ENCODE measurements at places on chromosomes 12 and 14.

DNA sequence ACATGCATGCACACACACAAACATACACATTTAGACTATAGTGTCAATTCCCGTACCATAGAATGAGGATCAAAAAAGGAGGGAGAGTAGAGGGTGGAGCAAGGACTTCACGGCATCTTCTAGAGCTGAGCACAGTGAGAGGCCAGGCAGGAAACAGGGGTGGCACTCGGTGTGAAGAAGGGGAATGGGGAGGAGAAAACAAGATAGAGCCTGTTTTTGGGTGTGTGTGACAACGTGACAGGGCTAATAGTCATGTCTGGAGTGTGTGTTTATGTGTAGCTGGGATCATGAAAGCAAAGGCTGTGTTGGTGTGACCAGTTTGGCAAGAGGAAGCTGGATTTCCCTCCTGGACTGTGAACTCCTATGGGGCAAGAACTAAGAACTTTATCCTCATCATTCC lies 9.9 kb upstream of the ACVR1B start:
- no peak for DNase-seq

DNA sequence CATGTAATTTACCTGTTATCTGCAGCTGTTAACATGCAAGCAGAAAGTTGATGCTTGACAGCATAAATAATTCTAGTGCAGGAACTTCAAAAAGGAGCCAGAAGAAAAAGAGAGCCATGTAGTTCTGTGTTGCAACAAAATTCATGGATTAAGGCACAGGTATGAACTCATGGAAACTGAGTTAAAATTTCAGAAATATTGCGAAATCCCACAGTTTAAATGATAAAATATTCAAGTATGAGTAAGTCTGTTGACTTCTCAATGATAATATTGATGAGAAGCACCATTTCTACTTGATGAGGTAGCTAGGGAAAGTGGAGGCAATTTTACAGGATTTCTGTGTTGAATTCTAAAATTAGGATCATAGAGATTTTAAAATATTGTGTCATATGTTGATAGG lies 290.9 kb downstream of the TMEM117 start:
- DNase-seq: no peak

DNA sequence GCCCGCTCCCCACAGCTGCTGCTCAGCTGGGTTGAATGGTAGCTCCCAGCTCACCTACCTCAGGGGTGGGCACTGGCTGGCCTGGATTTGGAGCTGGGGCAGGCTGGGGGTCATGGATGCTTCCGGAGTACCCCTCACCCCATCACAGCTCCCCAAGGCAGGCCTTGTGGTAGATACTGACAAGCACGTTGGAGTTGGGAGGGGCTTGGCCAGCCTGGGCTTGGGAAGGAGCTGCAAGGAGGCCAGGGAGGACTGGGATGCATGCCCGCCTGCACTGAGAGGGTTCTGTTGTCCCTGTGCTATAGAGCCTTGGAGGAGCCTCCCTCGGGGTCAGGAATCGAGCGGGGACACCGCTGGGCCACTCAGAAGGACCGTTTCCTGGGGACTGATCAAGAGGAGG lies 14.2 kb downstream of the TMEM63C start:
- DNase-seq: no peak

DNA sequence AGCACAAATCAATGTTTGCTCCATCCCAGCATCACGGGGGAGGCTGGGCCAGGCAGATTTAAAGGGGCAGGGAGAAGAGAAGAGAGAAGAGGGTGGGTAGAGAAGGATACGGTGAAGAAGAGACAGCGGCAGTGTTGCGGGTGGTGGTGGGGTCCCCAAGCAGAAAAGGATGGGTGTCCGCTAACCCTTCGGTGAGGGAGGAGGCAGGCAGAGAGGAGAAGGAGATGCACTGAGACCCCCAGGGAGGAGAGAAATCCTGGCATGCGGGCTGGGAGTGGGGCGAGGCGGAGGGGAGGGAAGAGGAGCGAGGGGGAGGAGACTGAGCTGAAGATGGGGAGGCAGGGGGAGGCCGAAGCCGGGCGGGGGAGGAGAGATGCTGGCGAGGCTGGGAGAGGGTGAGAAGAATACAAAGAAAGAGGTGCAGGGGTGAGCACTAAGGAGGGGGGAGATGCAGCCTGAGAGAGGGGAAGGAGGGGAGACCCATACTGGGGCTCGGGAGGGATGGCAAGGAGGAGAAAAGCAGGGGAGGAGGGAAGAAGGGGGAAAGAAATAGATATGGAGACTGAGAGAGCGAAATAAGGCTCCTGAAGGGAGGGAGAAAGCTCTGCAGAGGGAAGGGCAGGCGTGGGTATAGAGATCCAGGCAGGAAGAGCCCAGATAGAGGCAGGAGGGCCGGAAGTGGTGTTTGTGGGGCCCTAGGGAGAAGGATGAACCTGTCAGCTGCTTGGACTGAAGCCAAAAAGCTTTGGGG lies at the start of gene JPH4:
TSS of gene JPH4 (minus strand) at position 231 of the 751 bp plus-strand sequence. CDS start 1,337 bp downstream, outside the sequence.
- DNase-seq: no peak

DNA sequence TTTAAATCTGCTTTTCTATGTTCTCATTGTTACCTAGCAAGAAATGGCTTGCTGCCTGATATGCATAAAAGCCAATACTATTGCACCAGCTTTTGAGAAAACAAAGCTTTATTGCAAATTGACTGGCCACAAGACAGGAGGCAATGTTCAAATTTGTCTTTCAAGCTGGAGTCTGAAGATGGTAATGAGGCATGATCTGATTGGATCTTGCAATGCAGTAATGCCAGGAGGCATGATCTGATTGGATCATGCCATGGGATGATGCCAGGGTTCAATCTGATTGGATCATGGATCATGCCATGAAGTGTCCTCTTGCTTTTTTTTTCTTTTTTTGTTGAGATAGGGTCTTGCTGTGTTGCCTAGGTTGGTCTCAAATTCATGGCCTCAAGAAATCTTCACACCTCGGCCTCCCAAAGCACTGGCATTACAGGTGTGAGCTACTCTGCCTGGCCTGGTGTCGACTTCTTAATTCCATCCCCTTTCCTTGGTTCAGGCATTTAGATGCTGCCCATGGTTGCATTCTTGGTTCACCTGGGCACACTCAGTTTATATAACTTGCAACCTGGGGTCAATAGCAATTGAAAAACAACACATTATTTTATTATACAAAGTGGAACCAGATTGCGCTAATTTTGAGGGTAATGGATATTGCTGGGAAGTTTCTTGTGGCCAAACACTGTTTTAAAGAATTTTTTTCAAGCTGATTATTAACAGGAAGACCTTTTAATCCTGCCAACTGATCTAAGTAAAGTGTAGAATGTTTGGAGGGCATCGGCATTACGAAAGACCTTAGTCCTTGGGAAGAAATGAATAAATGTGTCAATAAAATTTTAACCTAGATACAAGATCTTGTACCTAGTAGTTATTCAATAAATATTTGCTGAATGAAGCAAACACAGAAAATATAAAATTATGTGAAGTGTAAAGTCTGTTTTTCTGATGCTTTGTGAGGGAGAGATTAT lies 38.8 kb downstream of the HSD17B6 start:
- no peak for DNase-seq

DNA sequence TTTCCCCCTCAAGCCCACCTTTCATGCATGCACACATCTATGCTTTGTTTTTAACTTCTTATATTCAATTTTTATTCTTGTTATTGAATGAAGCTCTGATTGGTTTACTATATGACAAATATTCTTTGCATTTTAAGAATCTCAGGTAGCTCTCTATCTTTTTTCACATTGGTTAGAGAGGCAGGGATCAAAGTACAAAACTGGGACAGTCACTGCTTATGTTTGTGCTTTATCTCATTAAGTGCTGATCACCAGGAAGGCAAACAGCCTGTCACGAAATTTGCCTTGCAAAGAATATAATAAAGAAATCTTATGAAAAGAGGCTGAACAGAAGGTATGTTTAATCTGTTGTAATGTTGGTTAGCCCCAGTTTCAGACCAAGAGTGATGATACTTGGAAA lies 29.7 kb upstream of the INSM2 start:
- no peak for DNase-seq

- DNase-seq: peak; percentile 33
These were observed 29.7 kb downstream of the CCDC85C start for GRCh38 chr14:99574099-99574880.

DNA sequence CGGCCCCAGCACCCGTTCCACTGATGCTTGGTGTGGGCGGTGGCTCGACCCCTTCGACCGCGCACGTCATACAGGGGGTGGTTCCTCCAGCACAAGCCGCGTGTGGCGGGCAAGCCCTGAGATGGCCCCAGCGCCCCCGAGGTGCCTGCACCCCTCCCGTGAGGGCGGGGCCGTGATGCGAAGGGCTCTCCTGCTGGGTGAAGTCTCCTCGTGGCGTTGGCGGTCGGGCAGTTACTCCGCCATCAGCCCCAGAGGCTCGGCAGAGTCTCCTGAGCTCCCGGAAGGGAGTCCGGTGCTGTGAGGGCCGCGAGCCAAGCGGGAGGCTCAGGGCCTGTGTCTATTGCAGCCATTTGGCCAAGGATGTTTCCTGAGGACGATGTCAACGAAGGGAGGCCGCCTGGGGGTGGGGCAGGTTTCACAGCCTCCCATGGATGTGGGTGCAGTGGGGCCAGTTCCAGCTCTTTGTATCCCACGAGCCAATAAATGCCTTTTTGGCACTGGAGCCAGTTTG lies 78.1 kb upstream of the GALNT9 start:
- DNase-seq: no peak

- DNase-seq: no peak
These were observed 414 bp downstream of the UNC79 start for GRCh38 chr14:93431036-93431670.

GRCh38 chr12:67625004-67625403 lies 23.5 kb upstream of the DYRK2 start:
- no peak for DNase-seq

DNA sequence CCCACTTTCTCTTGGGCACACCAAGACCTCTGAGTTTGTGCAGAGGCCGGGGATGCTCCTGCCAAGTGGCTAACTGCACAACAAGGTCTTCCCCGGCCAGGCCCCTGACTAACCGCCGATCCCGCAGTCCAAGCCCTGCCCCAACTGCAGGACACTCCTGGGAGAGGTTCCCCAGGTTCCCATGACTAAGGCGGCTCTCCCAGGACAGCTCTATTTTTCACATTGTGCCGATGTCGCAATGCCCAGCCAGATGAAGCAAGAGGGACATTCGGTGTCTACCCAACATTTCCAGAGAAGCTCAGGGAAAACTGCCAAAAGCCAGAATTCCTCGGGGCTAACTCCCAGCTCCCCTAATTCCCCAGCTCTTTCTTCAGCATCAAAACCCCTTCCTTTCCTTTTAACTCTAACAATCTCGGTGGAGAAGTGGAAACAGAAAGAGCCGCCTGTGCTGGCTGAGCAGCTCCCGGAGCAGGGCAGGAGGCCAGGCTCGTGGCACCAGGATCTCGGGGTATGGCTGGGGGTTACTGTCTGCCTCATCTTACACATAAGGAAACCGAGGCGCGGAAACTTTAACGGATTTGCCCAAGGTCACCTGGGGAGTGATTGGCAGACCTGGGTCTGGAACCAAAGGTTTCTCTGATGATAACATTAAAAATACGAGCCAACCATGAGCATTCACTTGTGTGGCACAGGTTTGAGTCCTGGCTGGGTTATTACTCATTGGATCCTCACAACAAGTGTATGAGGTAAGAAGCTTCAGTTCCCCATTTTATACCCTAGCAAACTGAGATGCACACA lies 318.2 kb downstream of the BCL11B start:
- no peak for DNase-seq

GRCh38 chr12:3959799-3960560 lies 86.8 kb upstream of the PARP11 start:
- no peak for DNase-seq

DNA sequence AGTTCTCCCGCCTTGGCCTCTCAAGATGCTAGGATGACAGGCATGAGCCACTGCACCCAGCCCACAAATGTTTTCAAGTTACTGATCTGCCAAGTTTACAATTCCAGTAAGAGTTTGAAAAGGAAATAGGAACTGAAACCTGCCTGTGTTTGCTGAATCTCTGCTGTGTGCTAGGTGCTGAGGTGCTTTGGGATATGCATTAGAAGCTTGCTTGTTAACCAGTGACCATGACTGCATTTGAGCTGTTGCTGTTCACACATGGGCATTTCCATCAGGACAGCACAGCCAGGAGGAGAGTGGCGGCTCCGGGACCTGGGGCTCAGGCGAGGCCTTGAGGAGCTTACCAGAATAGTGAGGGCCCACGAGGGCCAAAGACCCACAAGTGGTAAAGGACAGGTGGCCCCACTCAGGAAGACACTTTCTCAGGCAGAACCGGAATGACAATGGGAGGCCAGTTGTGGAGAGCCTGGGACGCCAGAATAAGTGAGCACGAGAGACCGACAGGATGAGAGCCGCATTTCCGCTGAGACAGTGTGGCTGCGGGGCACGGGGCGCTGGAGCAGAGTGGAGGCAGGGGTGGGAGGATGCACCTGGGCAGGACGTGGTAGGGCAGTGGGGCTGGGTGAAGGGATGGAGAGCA lies 54.5 kb upstream of the MMP17 start:
- no peak for DNase-seq
